ENCODE measurements at places on chromosomes 16 and 17. TPM values are rescaled to one million over a fixed set of nuclear protein-coding genes. Genes with fewer than 3 reads are reported as not detected.

MYH2 gene
- not detected for total RNA-seq

TSNAXIP1 gene
- total RNA-seq = 0.77 TPM

DNA sequence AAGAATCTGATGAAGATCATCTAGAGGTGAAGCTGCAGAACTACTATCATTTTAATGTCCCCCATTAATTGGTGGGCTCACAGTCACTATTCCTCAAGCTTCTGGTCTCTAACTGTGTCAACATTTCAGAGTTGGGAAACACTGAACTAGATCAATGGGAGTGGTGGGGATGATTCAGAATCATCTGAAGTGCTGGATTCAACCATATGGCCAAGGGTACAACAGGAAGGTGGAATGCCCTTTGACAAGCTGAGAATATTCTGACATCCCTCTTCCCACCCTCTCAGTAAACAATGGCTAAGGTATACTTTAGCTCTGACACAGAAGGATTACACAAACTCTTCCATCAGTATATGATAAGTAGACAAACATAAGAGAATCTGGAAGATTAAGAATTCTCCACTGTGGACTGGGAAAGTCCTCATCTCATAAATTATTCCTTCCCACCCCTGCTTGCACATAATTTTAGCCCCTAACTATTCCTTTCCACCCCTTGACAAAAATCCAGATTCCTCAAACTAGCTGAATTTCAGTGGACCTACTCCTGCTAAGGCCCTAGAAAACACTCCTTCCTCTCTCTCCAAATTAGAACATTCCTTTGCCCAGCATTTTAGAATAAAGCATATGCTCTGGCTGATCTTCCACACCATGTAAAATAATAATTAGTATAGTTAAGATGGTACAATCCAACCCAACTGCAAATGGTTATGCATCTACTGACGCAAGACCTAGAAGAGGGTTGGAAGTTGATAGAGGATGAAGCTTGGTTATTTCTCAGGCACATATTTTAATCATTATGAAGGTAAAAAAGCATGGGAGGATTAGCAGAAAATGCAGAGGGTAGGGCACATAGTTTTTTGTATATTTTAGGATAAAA lies 16.3 kb upstream of the RFFL start:
- DNase-seq = no peak

DNA sequence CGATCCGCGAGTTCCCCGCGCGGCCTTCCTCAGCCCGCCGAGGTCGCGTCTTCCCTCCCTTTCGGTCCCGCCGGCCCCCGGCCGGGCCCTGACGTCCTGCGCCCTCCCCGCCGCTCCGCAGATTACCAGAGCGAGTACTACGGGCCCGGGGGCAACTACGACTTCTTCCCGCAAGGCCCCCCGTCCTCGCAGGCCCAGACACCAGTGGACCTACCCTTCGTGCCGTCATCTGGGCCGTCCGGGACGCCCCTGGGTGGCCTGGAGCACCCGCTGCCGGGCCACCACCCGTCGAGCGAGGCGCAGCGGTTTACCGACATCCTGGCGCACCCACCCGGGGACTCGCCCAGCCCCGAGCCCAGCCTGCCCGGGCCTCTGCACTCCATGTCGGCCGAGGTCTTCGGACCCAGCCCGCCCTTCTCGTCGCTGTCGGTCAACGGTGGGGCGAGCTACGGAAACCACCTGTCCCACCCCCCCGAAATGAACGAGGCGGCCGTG lies 5.4 kb downstream of the LHX1 start:
- no peak for DNase-seq

GRCh38 chr17:28812748-28813377 lies 29.7 kb downstream of the FAM222B start:
- DNase-seq = no peak

DNA sequence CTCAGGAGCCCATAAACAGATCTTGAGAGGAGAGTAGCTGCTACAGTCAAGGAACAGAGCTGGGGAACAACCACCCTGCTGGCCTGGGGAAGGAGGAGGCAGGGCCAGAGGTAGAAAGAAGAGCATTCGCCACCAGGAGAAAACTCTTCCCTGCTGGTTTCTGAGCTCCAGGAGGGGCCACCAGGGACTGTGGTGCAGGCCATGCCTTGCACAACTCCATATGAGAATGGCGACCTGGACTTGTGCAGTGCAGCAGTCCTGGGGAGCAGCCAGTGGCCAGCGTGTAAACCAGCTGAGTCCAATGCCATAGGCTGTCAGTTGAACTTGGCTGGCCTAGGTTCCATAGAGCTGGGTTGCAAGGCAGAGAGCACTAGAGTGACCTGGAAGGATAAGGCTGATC lies 11.6 kb downstream of the SLC13A2 start:
- no peak for DNase-seq

- DNase-seq = no peak
Measured at GRCh38 chr16:55543472-55543871, 23.0 kb upstream of the CAPNS2 start.

DNA sequence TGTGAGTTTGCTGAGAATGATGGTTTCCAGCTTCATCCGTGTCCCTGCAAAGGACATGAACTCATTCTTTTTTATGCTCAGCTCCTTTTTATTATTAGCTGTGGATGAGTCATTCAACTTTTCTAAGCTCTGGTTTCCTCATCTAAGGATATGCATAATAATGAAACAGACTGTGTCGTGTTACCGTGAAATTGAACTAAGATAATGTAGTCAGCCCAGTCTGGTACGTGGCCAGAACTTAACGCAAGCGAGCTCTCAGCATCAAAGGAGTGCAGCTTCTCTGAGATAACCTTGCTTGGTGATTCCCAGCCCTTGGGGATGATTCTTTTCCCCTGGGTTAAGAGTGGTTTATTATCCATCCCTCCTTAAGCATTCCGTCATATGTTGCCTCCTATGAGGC lies 454.3 kb upstream of the EEF2KMT start:
- no peak for DNase-seq

SLFN12 gene
- total RNA-seq = 10.7 TPM

DNA sequence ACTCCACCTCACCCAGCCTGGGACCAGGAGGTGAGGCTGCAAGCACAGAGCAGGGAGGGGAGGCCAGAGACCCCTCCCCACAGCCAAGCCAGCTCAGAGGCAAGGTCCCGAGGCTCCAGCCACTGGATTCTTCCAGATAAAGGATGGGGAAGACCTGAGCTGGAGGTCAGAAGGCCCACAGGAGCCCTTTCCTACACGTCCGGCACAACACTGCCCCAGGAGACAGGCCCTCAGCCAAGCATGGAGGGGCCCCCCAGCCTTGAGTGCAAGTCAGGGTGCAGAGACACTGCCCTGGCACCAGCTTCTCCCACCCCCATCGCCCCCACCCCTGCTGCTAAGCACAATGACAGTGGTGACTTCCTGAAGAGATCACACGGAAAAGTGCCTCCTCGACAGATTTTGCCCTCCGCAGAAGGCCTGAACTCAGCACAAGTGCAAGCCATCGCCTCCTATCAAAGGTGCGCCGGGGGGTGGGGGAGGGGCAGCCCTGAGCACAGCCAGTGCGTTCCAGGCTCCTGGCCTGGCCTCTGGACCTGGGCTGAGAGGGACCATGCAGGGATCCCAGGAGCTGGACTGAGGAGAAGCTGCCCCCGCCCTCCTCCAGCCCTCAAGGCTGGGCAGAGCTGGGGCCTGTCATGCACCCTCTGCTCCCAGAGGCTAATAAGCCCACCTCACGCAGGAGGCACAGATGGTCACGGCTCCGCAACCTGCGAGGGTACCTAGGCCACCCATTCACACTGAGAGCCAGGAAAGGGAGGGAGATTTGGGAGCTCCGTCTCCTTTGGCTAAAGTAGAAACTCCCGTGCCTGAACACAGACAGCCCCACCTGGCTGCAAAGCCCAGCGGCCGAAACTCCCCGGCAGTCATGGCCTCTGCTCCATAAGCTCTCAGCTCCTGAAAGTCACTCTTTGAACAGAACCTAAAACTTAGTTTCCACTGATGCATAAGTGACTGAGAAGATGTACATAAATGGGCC lies 2.7 kb downstream of the MAFG start:
- peak; percentile 55 for DNase-seq

MEFV gene
- 0.17 TPM for total RNA-seq

CNGB1 gene
- total RNA-seq = not detected

- peak; percentile 21 for DNase-seq
Measured at GRCh38 chr16:48232493-48233040, 11.5 kb upstream of the LONP2 start.

DNA sequence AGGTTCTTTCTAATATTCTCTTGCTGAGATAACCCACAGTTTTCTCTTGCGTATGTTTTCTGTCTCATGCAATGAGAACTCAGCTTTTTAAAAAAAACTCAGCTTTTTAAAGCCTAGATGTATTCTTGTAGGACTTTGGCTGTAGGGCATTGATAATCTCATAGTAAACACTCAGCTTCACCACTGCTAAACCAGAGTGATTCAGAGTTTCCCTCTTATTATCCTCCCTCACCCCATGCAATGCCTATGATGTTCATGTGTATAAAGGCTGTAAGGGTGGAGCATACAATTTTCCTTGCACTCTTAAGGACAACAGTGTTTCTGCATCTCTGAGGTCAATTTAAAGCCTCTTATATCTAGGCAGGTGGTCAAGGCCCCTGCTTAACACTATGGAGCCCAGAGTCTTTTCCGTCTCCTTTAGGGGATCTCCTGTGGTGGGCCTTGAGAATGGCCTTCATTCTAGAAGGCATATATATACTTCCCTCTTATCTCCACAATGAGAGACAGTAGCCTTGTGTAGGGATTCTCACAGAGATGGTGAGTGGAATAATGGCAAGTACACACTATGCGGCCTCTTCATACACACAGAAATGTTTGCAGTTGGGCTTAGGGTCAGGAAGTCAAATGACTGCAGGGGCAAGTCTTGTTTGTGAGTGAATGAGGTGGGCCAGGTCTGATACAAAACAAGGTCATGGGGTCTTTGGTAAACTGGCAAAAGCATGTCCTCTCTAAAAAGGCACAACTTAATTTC lies 279.6 kb downstream of the HS3ST3A1 start:
- no peak for DNase-seq

GRCh38 chr16:57366544-57367040 lies 5.7 kb upstream of the CX3CL1 start:
- DNase-seq = no peak

Measured in activated CD4-positive, alpha-beta memory T cell treated with anti-CD3 and anti-CD28 coated beads for 36 hours (primary cell).